ENCODE measurements at places on chromosomes 11 and 22. TPM values are rescaled to one million over a fixed set of nuclear protein-coding genes. Genes with fewer than 3 reads are reported as not detected.

RBMXL2 gene
- total RNA-seq, result not detected

CSRP3 gene
- not detected for total RNA-seq

SYCE3 gene
- total RNA-seq, result not detected

CNTF gene
- 1.5 TPM for total RNA-seq

TCN1 gene
- not detected for total RNA-seq

CHRDL2 gene
- 0.77 TPM for total RNA-seq

OR5L1 gene
- not detected for total RNA-seq

SYVN1 gene
- 12.3 TPM for total RNA-seq

PPP1CA gene
- total RNA-seq, result 233 TPM

DLG2 gene
- 0.52 TPM for total RNA-seq
